ENCODE measurements at places on chromosomes 1 and 21.
A peak's percentile ranks its signal among the peaks of the same experiment; 100 is the strongest.

DNA sequence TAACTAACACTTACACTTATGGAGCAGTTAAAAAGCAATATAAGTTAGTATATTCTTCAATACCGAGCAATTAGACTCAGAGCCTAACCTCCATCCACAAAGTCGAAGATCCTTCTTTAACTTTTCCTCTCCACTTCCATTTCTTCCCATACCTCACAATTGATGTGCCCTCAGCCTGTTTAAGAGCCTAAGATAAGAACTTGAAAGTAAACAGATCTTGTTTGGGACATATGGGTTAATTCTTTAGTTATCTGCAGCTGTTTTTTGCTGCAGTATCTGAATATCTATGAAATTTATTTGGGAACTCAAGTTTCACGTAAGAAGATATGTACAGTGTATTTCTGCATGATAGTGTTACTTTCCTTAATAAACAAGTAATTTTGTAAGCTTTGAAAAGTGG lies 51.5 kb downstream of the MIGA1 start:
- DNase-seq, result no peak

DNA sequence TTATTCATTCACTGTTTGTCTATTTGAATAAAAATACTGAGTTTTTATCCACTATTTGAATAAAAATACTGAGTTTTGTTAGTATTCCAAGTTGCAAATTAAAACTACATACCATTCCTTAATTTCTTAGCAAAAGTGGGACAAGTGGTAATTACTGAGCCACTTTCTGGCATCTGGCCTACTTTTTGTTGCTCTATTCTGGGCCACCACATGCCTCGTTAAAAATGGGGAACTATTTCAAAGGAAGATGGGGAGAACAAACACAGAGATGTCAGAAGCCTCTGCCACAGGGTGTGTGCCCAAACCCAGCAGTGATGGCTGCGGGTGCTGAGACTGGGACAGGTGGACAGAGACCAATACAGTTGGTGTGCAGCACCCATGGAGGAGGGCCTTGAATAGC lies 14.6 kb downstream of the PIGP start:
- no peak for DNase-seq

GRCh38 chr21:41923631-41924367 lies 30.0 kb downstream of the C2CD2 start:
- peak; percentile 63 for DNase-seq

GRCh38 chr1:36123356-36123755 lies 1.7 kb downstream of the COL8A2 start:
- peak; percentile 60 for DNase-seq

DNA sequence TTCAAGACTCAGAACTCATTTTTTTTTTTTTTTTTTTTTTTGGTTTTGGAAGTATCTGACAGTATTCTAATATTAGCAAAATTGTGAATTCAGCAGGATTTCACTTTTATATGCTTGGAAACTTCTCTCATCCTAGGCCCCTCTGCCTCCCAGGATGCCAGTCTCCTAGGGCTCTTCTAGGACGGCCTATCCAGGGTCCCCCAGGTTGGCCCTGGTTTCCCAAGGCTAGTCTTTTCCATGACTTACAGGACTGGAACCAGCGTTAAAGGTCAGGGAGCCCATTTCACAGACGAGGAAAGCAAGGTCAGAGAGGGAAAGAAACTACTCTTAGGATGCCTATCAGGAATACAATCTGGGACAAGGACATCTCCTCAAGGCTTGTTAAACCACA lies 412.5 kb downstream of the PTPRU start:
- no peak for DNase-seq

GRCh38 chr1:80933346-80933745 lies 867.4 kb upstream of the ADGRL2 start:
- DNase-seq, result no peak

GRCh38 chr1:195096051-195096521 lies 1512.2 kb downstream of the KCNT2 start:
- no peak for DNase-seq

GRCh38 chr1:53684741-53685140 lies 54.2 kb downstream of the GLIS1 start:
- DNase-seq, result no peak

DNA sequence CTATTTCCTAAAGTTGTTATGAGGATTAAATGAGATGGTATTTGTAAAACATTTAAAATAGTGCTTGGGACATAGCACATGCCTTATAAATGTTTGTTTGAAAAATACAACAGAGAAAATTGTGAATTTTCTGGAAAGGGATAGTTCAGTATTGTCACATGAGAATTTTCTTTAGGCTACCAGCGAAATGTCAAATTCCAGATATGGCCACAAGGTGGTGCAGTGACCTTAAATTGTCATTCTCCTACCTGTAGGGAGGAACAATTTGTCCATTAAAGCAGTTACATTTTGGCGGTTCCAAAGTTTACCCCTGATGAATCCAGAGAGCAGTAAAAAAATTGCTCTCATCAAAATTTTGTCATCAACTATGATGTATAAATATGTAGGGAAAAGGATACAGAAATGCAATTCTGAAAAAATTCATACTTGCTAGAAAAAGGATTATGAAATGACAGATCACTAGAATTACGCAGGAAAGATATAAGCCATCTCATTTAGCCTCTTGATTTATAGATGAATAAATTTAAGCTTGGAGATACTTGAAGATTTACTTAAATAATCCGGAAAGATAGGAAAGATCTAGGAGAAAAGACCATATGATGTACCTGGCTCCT lies 50.2 kb upstream of the TSHB start:
- peak; percentile 30 for DNase-seq

DNA sequence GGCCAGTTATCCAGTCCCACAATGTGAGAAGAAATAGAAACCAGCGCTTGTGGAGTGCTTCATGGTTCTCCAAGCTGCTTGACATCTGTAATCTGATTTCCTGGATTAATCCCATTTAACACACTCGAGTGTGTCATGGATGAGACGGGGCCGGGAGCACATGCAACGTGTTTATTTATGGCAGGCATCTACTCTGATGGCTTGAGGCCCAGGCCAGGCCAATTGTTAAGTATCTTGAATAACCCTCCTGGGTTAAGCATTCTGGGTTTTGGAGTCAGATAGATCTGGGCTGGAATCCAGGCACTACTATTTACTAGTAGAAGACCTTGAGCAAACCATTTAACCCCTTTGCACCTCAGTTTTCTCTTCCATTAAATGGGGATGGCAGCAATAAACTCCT lies 37.5 kb upstream of the LAPTM5 start:
- DNase-seq, result no peak

GRCh38 chr1:232752365-232752764 lies 52.9 kb upstream of the MAP10 start:
- no peak for DNase-seq

GRCh38 chr1:159089184-159089791 lies 12.7 kb upstream of the AIM2 start:
- no peak for DNase-seq

DNA sequence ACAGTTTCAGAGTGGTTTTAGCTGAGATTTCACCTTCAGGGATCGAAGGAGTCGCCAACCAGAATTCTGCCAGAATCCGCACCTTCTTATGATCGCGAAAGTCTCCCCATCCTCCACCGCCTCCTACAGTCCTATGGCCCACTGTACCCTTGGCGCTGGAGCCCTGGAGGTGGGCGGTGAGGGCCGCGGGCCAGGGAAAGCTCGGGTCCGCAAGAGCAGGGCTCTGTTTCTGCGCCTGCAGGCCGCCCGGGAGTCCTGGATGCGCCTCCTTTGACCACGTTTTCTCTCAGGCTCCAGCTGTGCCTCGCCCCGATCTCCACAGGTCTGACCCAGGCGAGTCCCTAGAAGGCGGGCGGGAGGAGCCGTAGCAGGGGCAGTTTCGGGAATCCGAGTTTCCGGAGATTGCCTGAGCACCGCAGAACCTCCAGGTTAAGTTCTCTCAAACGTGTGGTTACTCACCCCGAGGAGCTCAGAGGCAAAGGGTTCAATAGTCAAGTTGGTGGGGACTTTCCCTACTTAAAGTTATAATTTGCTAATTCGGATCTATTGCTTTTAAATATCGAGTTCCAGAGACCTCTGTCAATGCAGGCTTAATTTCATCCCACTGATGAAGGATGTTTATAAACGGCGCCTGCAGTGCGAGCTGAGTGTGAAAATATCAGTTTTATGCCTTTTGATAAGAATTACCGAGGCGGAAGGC lies 3.2 kb upstream of the LHX8 start:
- no peak for DNase-seq

- no peak for DNase-seq
Observed at GRCh38 chr1:27891196-27891889, 19.0 kb downstream of the THEMIS2 start.

DNA sequence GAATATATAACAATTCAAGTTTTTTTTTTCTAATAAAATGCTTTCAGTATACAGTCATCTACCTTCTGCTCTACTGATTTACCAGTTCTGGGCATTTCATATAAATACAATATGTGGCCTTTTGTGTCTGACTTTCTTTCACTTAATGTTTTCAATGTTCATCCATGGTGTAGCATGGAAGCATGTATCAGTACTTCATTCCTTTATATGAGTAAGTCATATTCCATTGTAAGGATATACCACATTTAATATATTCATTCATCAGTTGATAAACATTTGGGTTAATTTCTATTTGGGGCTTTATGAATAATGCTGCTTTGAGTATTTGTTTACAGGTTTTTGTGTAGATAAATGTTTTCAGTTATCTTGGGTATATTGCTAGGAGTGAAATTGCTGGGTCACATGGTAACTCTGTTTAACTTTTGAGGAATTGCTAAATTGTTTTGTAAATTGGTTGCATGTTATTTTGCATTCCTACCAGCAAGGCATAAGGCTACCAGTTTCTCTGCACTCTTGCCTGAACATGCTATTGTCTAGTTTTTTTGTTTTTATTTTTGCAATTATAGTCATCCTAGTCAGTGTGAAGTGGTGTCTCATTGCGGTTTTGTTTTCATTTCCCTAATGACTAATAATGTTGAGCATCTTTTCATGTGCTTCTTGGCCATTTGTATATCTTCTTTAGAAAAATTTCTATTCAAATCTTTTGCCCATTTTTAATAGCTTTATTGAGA lies 206.1 kb downstream of the TM2D1 start:
- no peak for DNase-seq

DNA sequence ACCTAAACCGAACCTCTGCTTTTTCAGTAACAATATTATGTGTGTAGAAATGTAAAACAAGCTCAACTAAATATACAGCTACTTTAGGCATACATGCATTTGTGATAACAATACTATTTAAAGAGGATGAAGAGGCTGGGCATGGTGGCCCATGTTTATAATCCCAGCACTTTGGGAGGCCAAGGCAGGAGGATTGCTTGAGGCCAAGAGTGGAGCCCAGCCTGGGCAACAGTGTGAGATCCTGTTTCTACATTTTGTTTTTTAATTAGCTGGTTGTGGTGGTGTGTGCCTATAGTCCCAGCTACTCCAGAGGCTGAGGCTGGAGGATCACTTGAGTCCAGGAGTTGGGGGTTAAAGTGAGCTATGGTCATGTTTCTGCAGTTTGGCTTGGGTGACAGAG lies 73.6 kb upstream of the LYPLAL1 start:
- no peak for DNase-seq

DNA sequence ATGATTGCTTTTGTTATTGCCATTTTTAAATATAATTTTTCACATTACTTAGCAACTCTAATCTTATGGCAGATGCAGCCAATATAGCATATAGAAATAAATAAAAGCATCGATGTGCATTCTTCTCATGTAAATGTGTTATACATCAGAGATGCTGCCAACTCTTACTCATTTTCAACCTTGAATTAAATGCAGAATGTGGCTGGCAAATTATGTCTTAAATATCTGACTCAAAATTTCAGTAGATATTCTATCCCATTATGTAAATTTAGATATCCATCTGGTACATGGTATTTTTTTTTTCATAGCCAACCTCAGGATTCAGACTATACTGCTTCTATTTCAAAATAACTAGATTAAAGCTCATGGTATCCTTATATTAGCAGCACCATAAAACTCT lies 916.7 kb upstream of the TMPRSS15 start:
- DNase-seq, result no peak

DNA sequence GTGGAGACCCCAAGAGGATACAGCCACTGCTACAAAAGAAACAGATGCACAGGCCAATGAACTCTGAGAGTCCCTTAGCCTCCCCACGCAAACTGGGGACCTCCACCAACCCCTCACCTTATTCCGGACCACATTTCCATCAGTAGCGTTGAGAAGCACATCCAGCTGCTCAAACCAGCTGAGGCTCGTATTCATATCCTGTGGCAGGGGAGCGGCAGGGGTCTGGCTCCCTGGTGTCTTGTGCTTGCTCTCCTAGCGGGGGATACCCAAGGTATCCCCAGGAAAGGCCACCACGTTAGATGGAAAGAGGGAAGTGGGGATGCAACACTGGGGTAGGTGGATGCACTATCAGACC lies 481 bp downstream of the CCDC163 start:
- DNase-seq, result no peak

DNA sequence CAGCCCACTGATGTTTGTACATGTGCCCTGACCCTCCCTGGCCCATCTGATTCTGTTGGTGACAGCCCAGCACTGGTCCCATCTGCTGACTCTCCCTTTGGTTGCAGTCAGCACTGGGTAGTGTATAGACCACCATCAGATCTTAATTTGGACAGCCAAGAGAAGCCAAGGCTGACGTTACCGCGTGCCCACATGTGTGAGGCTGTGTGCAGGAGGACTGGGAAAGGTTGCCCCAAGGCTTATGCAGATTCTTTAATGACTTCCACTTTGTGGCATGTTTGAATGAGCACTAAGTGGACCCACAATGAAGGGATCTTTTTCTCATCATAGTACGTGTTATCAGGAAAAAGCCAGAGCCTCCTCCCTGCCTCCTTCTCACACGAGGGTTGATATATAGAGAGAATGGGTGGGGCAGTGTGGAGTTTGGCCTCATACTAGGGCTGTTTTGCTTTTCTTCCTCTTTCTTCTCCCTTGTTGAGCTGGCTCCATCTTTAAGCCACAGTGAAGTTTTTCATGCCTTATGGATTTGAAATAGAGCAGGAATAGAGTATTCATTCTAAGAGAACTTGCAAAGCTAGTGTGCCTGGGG lies 93.5 kb downstream of the NAV1 start:
- DNase-seq, result no peak

DNA sequence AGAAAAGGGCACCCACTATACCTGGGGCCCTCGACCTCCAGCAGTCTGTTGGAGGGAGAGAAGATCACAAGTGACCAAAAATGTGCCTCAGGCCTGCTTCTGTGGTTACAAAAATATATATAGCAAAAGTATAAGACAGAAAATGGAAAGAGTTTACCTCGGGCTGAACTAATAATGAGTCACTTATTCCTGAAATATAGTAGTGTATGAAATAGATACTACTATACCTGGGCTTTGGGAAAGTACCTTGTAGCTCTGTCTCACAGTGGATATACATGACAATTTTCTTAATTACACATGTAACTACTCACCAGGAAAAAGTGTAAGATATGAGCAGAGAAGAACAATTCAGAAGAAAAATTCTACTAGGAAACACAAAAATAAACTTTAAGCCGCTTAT lies 7.3 kb upstream of the APCS start:
- no peak for DNase-seq

DNA sequence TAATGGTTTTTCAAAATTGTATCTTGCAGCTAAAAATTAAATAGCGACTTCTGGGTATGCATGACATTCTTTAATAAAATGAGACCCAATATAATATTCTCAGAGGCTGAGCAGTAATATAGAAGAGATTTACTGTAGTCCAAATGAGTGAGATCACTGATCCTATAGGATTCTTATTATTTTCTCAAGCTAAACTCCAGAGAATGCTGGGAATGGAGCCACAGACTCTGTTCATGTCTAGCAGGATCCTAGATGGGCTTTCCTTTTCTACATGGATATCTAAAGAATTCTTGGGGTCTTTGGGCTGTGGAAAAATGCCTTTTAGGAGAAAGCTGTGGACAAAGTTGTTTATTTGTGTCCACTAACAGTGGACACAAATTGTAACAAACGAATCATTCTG lies 150.7 kb upstream of the ZNF644 start:
- DNase-seq, result no peak

- no peak for DNase-seq
Observed at GRCh38 chr1:154998201-154998780, 4.3 kb upstream of the ZBTB7B start.

All from left ventricle myocardium superior (tissue), 1 donor.